ENCODE measurements at places on chromosomes 5 and 9.

DNA sequence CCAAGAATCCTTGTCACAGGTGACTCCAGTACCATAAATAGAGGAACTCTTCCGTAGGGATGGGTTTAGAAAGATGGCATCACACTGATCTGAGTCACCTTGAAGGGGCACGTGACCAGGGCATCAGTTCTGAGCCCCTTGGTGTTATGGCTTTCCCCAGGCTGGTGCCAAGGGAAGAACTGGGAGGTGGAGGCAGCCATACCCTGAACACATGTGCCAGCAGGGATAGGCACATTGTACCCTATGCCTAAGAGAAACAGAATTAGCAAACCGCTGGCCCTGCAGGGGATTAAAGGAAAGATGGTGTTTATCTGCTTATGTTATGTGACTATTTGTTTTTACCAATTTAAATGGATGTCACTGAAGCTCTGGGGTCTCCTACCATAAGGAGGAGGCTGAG lies 196.2 kb downstream of the RGS3 start:
- no peak for DNase-seq

DNA sequence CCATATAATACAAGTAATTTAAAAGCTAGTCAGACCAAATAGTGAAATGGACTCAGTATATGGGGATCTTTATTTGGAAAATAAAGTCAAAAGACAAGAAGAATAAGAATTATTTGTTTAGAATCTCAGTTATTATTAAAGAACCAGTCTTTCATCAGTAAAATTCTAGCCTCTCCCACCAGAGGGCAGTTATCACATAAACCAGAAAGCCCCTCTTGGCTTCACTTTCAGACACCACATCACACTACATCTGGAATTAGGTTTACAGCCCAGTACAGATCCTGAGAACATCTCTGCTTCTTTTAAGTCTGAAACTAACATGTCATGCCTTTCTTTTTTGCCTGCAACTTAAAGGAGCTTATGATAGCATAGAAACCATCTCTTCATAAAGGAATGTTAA lies 12.2 kb upstream of the HSPB3 start:
- peak; percentile 21 for DNase-seq

GRCh38 chr5:80369521-80369920 lies 38.3 kb upstream of the ZFYVE16 start:
- no peak for DNase-seq

DNA sequence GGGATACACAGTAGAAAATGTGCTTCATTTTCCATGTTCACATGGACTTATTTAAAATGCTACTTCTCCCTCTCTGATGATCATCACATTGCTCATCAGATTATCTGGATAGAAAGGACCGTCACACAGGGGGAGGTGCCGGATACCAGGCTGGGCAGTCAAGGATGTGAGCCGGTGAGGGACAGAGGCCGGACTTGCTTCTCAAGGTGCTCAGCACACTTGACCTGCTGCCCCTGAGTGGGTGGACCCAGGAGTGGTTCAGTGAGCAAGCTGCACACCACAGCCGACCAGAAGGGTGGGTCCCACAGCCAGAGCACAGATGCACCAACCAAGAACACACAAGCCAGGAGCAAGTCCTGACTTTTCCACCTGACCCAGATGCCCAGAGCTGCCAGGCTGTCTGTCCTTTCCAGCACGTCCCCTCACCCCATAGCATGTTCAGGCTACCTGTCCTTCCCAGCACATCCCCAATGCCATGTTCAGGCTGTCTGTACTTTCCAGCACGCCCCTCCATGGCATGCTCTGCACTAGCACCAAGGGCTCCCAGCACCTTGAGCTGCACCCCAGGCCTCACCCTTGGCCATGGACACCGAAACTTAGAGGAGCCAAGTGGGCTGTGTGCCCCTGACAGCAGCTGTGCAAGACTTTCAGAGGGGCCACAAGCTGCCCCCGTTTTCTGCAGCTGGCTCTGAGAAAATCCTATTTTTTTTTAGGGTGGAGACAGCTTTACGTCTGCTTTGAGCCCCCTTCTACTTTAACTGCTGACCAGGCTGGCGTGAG lies 77.8 kb downstream of the SECISBP2 start:
- no peak for DNase-seq

DNA sequence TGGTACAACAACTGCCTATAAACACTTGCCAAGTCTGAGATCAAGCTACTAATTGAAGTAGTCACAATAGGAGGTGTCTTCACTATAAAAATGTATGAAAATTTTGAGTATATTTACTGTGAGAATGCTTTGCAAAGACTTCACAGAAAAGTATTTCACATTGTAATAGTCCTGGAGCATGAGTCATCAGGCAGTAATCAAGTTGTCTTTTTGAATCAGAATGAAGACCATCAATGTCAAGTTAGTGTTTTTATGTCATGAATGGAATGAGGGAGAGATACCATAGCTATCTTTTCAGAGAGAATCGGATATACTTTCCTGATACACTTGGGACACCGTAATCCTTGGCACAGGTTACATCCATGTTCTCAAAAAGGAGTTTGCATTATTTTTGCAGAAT lies 466.9 kb upstream of the ARRDC3 start:
- no peak for DNase-seq

GRCh38 chr5:123451047-123451446 lies 27.8 kb upstream of the CEP120 start:
- no peak for DNase-seq

GRCh38 chr9:112711050-112711689 lies 6.7 kb downstream of the INIP start:
- DNase-seq: no peak

GRCh38 chr9:3894772-3895171 lies 369.0 kb upstream of the RFX3 start:
- no peak for DNase-seq

GRCh38 chr9:137320555-137321384 lies 18.7 kb upstream of the NRARP start:
- no peak for DNase-seq

GRCh38 chr9:133474215-133474614 lies 4.7 kb downstream of the SLC2A6 start:
- DNase-seq: no peak

DNA sequence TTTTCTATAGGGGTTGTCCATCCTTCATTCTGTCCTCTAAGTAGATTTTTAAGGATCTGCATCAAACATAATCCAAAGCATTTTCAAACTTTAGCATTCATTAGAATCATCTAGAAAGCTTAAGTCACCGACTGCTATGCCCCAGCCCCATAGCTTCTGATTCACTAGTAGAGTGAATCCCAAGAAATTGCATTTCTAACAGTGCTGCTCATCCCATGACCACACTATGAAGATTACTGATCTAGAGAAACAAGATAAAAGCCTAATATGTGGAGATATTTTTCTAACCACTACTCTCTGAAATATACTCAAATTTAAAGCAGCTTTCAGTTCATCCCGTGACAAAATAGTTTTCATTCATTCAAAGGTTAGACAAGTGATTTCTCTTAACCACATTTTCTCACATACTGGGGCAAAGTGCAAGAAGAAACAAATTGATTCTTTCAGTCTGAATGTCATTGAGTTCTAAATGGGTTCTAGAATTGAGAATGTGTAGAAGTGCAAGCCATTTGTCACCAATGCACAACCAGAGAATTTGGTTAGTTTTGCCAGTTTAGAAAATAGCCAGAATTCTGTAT lies 286.9 kb upstream of the CD180 start:
- DNase-seq: no peak

GRCh38 chr5:190366-191035 lies 794 bp upstream of the LRRC14B start:
- no peak for DNase-seq

GRCh38 chr5:103424453-103425205 lies 138.0 kb downstream of the NUDT12 start:
- DNase-seq: no peak

- no peak for DNase-seq
Measured at GRCh38 chr9:74772121-74772520, 115.6 kb downstream of the TRPM6 start.

- DNase-seq: no peak
Measured at GRCh38 chr5:28708472-28708871, 1670.1 kb upstream of the CDH9 start.

- peak; percentile 57 for DNase-seq
Measured at GRCh38 chr5:112174959-112175594, 244.0 kb downstream of the EPB41L4A start.

DNA sequence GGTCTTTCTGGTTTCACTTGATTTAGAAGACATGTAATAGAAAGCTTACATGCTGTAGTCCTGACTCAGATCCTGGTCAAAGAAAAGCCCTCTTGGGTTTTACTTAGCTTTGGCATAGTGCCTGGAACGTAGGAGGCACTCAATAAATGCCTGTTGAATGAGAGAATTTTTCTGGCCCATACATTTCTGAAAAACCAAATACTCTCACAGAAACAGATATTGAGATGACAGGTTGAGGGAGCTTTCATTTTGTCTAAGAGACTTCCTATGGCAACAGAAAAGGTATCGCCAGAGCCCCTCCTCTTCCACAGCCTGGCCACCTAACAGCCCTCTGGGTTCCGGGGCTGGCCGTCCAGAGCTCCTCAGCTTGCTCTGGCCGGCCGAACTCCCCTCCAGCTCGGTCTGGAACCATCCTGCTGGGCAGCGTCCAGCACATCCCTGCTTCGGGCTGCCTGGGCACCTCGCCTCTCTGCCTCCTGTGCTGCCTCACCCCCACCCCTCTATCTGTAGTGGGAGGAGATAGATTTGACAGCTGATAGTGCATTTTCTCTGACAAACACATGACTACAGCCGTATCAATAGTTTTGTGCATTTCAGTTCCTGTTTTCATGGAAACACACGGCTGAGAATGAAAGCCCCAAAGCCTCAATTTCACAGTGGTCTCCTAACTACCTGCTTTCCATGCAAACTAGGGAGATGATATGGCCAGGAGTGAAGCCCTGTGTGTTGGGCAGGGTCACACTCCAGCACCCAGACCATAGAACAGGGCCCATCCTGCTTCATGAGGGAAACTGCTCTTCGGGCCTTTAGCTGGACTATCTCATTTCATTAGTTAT lies 1.1 kb downstream of the IL4 start:
- peak; percentile 52 for DNase-seq

DNA sequence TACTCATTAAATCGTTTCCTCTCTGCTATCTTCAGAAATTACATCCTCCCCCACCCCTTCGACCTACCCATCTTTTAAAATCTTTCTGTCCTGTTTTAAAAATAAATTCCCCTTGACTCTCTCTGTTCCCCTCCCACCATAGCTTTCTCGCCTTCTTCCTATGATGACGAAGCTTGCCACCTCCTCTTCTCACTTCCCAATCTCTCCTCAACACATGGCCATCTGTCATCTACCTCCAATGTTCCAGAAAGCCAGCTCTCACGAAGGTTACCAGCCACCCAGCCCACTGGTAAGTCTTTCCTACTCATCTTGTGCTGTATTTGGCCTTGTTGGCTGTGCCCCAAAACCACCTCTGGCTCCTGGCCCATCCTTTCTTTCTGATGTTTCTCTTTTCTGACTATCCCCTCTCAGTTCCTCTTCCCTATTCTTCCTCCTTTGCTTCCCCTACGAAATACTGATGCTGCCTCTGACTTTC lies 346.3 kb downstream of the ENC1 start:
- no peak for DNase-seq

- peak; percentile 83 for DNase-seq
Measured at GRCh38 chr9:130444565-130445221, at the start of gene ASS1. TSS of gene ASS1 (plus strand) at chr9:130444961. CDS start at chr9:130452229, 7,268 bp downstream.

DNA sequence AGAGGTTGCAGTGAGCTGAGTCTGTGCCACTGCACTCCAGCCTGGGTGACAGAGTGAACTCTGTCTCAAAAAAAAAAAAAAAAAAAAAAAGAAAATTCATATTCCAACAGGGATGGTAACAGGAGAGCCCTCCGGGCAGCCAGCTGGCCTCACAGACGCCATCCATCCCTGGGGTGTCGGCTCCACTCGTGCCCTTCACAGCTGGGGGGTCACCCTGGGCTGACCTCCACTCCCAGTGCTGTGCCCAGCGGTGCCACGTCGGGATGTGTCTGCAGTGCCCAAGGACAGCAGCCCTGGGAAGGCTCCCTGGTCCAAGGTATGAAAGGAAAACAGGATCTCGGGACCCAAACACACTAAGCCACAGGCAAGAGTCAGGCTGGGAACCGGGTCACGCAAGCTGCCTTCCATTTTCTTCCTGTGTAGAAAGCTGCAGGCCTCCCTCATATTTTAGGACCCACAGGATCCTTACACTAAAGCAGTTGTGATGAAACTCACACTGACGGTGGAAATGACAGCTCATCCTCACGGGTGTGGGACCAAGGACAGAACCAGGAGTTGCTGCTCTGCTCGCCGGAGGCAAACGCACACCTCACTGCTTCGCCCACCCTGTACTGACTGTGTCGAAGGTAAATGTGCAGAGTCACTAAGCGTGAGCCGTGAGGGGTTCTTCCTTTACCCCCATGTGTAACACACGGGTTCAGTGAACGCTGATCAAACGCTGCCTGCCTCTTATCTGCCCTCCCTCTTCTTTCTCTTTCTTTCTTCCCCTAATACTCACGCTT lies 5.3 kb downstream of the SLC12A7 start:
- no peak for DNase-seq

DNA sequence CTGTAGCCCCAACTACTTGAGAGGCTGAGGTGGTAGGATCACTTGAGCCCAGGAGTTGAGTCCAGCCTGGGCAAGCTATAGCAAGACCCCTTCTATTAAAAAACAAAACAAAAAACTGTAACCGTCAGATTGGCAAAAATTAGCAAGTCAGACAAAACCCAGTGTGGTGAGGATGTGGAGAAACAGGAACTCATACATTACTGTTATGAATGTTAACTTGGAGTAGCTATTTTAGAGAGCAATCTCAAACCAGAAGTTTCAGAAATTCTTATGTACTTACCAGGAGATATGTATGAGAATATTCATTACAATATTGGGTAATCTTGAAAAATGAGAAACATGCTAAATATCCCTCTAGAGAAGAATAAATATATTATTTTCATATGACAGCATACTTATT lies 120.3 kb downstream of the INVS start:
- no peak for DNase-seq

DNA sequence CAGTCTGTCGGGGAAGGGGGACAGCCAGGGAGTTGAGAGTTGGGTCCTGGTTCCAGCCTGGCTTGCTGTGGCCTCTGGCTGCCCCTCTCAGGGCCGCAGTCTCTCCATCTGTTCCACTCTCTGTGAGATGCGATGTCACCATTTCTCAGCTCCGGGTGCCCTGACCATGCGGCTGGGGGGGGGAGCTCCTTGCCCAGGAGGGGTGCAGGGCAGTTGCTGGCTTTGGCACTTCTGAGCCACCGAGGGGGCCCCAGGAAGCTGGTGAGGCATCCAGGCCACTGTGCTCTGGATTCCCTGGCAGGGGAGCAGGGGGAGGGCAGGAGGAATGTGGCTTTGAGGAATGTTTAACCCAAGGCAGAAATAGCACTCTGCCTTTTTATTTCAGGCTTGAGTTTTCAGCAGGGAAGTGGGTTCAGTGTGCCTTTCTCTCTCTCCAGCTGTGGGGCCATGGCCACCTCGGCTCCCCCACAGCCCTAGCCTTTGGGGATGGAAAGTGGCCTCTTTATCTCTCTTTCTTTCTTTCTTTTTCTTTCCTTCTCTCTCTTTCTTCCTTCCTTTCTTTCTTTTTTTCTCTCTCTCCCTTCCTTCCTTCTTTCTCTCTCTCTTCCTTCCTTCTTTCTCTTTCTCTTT lies 11.0 kb downstream of the NCS1 start:
- peak; percentile 31 for DNase-seq

DNA sequence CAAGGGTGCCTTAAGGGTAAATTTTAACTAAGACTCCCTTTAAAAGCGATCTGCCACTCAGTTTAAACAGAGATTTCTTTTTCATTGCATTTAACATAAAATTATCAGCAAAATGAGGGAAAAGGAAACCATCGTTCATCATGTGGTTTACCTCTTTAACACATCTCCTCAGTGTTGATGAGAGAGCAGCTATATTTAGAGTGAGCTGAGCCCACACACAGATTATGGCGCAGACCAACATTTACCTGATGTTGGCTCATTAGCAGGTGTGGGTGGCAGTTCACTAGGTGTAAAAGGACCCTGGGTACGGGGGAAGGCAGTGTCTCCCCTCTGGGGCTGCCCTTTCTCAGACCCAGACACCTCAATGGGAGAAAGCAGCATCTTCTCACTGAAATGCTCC lies 149.8 kb downstream of the ENTREP1 start:
- DNase-seq: no peak

All from Calu3 (cell line).